Lower leg skin (tissue), 4 donors: ENCODE measurements at places on chromosomes 3 and 15.

DNA sequence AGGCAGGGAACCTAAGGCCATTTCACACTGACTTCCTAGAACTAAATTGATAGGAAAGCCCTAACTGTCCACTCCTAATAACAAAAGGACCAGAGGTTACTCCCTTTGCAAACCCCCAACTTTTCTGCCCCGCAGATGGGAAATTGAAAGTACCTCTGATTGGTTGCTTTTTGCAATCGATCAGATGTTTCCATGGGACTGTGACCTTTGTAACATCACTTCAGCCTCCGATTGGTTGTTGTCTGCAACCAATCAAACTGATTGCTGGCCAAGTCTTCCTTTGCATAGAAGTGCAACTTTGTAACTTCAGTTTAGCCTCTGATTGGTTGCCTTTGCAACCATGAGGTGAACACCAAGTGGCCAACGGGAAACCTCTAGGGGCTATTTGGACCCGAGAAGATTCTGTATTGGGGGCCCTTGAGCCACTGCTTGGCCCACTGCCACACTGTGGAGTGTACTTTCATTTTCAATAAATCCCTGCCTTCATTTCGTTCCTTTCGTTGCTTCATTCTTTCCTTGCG lies 11.3 kb upstream of the KNL1 start:
- no peak for DNase-seq

DNA sequence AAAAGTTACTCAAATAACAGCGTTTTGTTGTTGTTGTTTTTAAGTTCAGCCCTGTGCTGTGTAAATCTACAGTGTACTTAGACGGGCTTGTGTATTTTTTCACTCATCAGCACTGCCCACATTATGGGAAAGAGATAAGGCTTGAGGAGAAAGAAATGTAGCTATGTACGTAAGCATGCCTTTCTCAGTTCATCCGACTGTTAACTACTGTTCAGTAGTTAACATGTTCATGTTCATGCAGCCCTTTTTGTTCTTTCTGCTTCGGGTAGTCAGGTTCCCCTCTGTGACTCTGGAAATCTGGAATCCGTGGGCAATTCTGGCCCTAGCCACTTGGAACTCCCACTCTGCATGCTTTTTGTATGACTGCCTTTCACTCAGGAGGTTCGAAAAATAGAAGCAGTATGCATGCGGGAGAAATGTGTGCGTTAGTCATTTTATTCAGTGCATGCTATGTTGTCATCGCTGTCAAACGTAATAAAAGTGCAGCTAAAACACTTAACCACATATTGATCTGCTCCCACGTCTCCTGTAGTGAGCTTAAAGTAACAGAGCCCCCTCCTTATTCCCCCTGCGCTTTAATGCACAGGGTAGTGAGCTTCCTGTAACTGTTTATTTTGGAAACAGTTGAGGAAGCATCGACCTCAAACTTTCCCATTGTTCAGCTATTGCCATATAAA lies 283.1 kb upstream of the NR2F2 start:
- no peak for DNase-seq

- DNase-seq: no peak
These were observed 223.4 kb downstream of the FEZF2 start for GRCh38 chr3:62149962-62150361.

- no peak for DNase-seq
These were observed 35.3 kb upstream of the PPP2R3A start for GRCh38 chr3:135930255-135930654.

DNA sequence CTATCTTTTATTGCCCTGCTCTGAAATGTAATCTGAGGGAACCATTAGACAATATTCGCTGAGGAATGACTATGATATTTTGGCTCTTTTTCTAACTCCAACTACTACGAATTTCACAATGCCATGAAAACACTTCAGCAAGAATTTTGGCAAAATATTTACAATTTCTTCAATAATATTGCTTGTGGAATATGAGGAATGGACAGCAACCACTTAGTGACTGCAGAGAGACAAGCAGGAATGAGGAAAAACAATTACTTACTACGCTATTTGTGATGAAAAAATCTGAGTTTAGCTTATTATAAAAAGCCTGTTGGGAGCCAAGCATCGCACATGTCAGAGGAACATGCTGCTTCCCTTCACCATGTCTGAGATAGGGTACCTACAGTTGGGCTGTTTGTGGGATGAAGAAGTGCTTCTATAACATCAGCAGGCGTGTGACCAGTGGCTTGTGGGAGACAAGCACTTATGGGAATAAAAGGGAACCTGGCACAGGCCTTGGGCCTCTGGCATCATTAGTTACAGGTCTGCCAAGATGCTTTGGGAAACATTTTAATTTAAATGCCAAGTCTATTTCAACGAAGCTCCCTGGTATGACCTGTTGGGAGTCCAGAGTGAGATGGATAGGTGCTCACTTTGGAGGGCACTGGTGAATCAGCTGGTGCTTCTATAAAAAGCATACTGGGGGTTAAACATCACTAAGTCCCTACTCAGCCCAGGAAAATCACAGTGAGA lies 2.7 kb upstream of the PLCL2 start:
- DNase-seq: no peak

DNA sequence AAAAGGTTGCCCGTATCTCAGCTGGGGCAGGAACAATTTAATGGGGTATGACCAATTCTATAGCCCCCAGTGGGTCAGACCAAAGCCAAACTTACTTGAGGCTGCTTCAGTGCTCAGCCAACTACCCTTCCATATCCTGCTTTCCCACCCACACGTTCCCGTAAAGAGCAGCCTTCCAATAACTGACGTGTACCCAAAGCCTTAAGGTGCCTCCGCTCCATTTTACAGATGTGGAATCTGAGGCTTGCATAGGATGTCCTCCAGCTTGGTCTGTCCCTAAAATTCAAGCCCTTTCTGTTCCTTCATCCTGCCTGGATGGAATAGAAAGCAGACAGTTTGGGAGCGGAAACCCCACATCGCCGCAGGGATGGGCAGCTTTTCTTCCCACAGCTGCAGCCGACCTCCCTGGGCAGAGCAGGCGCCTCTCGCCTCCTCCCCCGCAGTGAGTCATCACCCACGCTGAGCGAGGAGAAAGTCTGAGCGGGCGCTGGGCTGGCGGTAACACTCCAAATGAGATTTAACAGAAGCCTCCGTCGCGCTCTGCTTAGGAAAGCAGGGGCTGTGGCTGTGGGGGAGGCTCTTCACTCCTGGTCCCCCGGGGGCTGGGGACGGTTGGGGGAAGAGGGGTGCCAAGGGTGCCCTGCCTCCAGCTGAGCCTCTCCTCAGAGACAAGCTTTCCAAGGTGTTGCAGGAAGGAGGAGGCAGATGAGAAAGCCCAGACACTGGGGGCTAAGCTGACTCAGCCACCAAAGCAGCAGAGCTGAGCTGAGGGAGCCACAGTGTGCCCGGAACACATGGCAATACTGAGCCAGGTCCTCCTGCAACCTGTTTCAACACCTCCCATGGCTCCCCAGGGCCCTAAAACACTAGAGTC lies 57.8 kb upstream of the HRH1 start:
- DNase-seq: peak; percentile 91

DNA sequence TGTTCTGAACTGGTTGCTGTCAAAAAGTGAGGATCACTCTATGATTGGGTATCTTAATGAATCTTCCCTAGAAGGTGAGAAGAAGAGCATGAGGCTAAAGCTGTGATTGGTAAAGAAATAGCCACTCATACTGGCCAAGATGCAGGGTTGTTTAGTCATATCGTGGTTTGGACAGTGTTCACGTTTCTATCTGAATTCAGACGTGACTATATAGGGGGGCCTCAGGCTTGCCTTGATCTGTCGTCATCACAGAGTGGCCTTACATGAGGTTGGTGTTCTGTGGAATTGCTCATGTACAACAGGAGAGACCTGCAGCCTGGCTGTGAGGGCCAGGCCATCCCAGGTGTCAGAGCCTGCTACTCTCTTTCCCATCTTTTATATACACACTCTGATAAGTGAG lies 12.4 kb downstream of the RTP2 start:
- DNase-seq: no peak

DNA sequence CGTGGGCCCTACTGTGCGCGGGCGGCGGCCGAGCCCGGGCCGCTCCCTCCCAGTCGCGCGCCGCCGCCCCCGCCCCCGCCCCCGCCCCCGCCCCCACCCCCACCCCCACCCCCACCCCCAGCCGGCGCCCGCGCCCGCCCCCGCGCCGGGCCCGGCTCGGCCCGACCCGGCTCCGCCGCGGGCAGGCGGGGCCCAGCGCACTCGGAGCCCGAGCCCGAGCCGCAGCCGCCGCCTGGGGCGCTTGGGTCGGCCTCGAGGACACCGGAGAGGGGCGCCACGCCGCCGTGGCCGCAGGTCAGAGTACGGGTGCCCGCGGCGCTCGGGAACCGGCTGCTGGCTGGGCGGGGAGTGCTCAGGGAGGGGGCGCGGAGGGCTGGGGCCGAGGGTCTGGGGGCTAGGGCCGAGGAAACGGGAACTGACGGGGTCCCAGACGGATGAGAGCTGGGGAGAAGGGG lies 1.1 kb upstream of the PPARG start:
- DNase-seq: no peak

GRCh38 chr3:186888569-186888968 lies 41.8 kb upstream of the ST6GAL1 start:
- DNase-seq: no peak

DNA sequence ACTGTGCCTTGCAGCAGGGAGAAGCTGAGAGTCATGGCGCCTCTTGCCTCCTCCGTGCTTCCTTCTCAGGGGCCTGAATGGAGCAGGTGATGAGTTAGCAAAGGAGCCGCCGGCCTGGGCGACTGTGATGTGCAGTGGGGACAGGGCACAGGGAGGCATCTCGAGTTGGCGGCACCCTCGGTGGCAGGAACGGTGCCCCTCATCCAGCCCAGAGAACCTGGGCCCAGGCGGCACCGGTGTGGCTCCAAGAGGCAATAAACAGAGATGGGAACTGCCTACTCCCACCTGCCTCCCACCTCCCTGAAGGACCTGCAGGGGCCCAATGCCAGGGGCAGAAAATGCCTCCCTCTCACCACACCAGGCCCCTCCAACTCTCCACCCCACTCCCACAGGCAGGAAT lies 6.2 kb downstream of the SLC41A3 start:
- DNase-seq: peak; percentile 70
